Stomach (tissue), 19 donors: ENCODE measurements at places on chromosomes 1 and 21. TPM values are rescaled to one million over a fixed set of nuclear protein-coding genes. Genes with fewer than 3 reads are reported as not detected.

RNU1-3 gene
- under 0.01 TPM for total RNA-seq

DNA sequence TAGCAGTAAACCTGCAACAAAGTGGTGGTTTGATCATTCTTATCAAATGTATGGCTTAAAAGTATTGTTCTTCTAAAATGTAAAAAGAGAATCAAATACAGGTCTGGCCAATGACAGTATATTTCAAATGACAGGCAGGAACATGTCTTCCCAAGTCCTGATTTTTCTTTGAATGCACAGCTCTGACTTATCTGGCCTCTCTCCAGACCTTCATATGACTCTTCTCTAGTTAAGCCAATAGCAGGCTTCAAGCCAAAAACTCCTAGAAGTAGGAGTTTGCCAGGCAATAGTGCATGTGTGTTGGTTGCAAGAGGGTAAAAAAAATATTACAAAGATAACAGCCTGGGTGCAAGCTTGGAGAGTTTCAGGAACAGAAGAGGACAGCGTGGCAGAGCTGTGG lies 345.5 kb downstream of the SMYD3 start:
- DNase-seq, result no peak

DNA sequence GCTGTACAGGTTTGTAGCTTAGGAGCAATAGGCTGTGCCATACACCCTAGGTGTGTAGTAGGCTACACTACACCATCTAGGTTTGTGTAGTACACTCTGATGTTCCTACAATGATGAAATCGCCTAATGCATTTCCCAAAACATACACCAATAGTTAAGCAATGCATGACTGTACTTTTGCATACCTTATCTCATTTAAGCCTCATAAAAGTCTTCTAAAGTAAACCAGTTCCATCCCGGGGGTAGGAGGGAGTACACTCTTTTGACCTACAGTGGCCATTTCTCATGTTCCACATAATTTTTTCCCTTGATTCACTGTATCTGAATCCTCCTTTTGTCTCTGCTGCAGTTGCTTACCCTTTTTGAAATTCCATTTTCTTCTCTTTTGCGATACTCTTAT lies 12.2 kb downstream of the TRMT13 start:
- DNase-seq, result no peak

DNA sequence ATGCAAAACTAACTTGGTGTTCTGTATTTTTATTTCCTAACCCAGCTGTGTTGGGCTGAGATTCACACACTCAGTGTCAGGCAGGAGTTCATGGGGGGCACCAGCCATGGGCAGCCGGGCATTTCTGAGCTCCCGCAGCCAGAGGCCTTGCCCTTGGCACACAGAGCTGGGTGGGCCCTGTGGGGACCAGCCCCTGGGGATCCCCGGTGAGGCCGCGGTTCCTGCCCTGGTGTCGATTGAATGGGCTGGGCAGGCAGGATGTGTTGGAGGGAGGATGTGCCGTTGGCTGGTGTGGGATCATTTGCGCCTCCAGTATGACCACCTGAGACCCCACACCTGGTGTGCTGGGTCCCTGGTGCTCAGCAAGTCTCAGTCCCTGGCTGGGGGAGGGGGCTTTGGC lies 91.0 kb downstream of the PRDM16 start:
- no peak for DNase-seq

- no peak for DNase-seq
These were observed 120.1 kb downstream of the XPR1 start for GRCh38 chr1:180751921-180752320.

- no peak for DNase-seq
These were observed 120.1 kb downstream of the MATN1 start for GRCh38 chr1:30603081-30603858.

- DNase-seq, result peak; percentile 70
These were observed 10.5 kb upstream of the RNPC3 start for GRCh38 chr1:103514920-103515503.

- peak; percentile 95 for DNase-seq
These were observed 63.2 kb upstream of the TMEM51 start for GRCh38 chr1:15090373-15090772.
